Activated T-helper 1 cell treated with Interleukin-2 at 50 U/mL for 16 hours (primary cell): ENCODE measurements at places on chromosomes 13 and 19.

DNA sequence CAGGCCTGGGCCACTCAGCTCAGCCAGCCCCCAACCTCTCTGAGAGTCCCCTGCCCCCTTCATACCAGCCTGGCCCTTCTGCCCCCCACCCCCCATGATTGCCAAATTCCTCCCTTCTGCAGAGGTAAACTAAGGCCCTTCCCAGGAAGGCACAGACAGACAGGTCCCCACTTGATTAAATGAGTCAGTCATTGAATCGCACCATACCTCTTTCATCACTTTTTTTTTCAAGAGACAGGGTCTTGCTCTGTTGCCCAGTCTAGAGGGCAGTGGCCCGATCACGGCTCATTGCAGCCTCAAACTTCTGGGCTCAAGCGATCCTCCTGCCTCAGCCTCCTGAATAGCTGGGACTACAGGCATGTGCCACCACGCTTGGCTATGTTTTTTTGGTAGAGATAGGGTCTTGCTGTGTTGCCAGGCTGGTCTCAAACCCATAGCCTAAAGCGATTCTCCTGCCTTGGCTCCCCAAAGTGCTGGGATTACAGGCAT lies 6.0 kb downstream of the PODNL1 start:
- no peak for DNase-seq

DNA sequence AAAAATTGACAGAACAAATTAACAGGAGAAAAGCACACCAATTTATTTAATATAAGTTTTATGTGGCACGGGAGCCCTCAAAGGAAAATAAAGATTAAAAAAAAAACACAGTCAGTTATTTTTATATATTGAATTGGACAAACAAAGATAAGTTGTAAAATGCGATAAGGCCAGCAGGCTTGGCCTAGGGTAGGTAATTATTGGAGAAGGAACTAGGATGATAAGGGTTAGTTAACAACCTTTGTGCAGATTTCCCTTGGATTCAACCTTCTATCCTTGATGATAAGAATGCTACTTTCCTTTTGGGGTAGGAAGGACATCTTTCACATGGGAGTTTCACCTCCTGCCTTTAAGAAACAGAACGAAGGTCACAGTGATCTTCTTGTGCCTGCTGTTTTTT lies 252.8 kb downstream of the SHISA2 start:
- no peak for DNase-seq

- DNase-seq = no peak
These were observed 862.1 kb upstream of the MIR17HG start for GRCh38 chr13:90485436-90485835.

DNA sequence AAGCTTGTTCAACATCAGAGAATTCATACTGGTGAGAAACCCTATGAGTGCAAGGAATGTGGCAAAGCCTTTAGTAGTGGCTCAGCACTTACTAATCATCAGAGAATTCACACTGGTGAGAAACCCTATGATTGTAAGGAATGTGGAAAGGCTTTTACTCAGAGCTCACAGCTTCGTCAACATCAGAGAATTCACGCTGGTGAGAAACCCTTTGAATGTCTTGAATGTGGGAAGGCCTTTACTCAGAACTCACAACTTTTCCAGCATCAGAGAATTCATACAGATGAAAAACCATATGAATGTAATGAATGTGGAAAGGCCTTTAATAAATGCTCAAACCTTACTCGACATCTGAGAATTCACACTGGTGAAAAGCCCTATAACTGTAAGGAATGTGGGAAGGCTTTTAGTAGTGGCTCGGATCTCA lies 25.2 kb downstream of the ZNF383 start:
- no peak for DNase-seq

DNA sequence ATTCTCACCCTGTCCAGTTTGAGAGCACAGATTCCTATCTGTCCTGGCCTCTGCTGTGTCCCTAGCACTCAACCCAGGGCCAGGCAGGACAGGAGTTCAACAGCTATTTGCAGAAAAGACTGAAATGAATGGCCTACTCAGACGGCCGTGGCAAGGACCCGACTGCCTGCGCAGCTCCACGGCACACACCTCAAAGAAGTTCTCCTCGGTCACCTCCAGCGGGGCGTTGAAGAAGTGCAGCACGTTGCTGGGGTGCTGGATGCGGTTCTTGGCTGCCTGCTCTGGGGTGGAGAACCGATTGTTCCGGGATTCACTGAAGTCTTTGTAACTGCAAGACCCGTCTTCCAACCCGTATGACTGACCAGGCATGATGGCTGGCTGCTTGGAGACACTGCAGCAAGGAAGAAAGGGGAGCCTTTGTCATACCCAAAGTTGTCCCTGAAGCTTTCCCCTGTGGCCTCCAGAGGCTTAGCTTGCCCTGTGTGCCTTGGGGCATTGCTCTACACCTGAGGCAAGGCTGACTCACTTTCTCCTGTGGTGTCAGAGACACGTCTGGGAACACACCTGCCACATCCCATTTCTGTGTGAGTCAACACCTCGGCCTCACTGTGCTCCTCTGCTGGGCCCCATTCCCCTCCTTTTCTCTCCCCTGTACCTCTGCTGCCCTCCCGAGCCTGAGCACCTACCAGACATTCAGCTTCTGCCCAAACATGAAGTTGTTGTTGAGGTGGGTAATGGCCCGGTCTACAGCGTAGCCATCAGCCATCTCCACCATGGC lies 6.8 kb upstream of the ECH1 start:
- DNase-seq = peak; percentile 17

DNA sequence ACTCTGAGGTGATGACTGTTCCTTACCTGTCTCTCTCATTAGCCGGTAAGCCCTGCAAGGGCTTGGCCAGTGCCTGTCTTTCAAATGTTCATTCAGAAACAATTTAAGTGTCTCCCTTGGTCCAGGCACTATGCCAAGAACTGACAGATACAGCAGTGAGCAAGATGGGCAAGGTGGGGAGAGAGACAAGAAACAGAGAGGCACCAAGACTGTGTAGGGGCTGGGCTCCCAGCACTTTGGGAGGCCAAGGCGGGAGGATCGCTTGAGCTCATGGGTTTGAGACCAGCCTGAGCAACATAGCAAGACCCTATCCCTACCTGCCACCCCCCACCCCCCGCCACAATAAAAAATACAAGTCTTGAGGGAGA lies 1.3 kb upstream of the CCNE1 start:
- no peak for DNase-seq

DNA sequence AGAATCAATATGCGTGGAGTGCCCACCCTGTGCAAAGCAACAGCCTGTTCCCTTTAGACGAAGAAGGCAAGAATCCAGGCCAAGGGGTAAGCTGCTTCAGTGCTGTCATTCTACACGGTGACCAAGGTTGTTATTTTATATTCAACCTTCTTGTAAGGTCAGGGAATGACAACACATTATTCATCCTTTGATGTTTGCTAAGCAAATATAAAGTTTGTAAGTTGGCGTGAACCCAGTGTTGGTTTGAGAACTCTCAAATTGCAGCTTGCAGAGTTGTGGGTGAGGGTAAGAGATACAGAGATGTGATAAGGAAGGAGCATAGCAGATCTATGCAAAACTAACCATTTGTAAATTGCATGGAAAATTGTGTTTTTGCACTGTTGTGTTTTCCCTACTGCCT lies 436.7 kb downstream of the FGF9 start:
- no peak for DNase-seq

DNA sequence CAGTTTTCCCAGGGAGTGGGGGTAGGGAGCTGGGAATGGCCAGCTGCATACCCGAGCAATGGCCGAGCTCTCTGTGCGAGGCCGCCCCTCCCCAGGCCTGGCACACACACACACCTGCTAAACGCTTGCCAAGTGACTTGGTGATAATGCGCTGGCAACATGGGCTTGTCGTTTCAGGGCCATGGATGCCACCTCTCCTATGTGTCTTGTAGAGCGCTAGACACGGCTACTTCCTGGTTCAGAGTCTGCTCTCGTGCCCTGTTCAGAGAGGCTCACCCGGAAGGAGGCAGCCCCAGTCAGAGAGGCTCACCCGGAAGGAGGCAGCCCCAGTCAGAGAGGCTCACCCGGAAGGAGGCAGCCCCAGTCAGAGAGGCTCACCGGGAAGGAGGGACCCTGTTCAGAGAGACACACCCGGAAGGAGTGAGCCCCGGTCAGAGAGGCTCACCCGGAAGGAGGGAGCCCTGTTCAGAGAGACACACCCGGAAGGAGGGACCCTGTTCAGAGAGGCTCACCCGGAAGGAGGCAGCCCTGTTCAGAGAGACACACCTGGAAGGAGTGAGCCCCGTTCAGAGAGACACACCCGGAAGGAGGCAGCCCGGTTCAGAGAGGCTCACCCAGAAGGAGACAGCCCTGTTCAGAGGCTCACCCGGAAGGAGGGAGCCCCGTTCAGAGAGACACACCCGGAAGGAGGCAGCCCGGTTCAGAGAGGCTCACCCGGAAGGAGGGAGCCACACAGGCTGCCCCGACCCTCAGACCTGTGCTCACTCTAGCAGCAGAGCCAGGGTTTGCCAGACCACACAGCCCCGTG lies 4.2 kb downstream of the ADPRHL1 start:
- DNase-seq = no peak

DNA sequence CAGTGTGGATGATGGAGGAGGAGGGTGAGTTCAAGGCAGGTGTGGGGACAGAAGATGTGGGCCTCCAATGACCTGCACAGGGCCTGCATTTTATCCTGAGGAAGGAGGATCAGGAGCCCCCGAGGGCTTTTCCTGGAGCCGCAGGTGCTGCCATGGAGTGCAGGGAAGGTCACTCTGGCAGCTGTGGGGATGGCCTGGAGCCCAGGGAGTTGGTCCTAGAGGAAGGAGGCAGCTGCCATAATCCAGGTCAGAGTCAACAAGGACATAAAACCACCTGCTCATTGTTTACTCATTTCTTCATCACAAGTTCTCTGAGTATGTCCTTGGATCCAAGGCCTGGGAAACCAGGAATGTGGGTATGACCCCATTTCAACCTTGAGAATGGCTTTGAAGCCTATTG lies 87.2 kb downstream of the SCGB2B2 start:
- no peak for DNase-seq

DNA sequence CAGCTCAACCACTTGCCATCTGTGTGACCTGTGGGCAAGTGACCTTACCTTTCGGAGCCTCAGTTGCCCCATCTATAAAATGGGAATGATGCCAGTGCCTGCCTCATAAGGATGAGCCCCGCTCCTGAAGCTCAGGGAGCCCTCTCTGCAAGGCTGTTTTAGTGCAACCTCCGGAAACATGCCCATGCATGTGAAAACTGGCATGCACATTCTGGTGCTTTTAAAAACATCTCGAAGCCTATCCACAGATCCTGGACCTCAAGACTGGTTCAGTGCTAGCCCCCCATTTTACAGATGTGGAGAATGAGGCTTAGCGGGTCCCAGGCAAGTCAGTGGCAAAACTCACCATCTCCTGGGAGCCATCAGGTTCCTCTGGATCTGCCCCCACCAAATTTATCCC lies 5.6 kb downstream of the CADM4 start:
- no peak for DNase-seq

DNA sequence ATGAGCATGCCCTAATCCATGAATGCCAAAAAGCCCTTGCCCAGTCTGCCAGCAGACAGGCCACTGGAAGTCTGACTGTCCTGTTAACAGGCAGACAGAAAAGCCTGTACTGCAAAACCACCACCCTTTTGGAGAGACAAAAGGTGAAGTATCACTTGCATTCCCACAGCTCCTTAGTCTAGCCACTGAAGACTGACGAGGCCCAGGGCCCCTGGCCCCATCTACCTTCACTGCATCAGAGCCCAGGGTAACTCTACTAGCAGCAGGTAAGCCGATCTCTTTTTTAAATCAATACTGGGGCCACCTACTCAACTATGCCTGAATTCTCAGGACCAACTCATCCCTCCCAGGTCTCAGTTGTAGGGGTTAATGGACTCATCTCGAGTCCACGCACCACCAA lies 45.5 kb downstream of the ZNF93 start:
- no peak for DNase-seq

- no peak for DNase-seq
These were observed 1.9 kb downstream of the ISOC2 start for GRCh38 chr19:55459551-55459949.

- no peak for DNase-seq
These were observed 111.7 kb upstream of the SLITRK6 start for GRCh38 chr13:85910962-85911361.

DNA sequence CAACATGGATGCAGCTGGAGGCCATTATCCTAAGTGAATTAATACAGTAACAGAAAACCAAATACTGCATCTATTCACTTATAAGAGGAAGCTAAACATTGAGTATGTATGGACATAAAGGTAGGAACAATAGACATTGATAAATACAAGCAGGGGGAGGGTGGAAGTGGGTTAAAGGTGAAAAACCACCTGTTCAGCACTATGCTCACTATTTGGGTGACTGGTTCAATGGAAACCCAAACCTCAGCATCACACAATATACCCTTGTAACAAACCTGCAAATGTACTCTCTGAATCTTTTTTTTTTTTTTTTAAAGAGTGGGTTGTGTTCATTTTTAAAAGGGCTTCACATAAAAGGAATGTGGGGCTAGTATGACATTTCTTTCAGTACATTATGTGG lies 26.9 kb upstream of the CPB2 start:
- no peak for DNase-seq

- DNase-seq = no peak
These were observed 275.8 kb upstream of the GPC6 start for GRCh38 chr13:92950771-92951170.

- DNase-seq = peak; percentile 39
These were observed 47.4 kb upstream of the RCBTB2 start for GRCh38 chr13:48580185-48580803.

DNA sequence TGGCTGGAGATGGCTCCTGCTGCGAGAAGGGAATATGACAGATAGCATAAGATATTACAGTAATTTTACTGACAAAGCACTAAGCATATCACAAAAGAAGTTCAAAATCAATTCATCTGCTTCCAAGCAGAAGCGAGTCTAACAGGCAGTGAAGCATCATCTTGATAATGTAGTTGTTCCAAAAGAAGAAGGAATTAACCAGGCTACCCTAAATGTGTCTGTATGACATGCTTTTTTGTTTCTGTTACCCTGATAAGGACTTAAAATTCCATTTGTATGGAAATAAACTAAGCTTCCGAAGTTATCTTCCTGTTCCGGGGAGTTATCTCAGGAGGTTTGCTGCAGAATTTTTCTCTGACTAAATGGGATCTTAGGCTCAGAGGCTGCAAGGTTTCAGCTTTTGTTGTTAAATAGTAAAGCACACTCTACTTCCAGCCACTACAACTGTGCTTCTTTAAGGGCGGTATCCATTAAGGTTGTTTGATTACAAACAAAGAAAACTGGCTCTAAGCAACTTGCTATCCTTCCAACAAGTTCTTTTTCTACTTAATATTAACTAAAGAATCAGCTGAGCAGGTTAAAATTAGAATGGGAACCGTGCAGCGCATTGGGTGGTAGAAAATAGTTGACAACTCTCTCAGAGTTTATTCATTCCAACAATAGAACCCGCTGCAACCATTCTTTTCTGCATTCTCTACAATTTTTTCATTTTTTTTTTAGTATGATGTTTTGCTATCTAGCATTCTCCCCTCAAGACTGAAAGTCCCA lies 607.3 kb downstream of the UQCRFS1 start:
- DNase-seq = no peak
